Peyer's patch (tissue), 4 donors: ENCODE measurements at places on chromosomes 1 and 21.

- no peak for DNase-seq
These were observed 69.4 kb downstream of the TCP10L start for GRCh38 chr21:32515874-32516273.

- DNase-seq = no peak
These were observed 199.3 kb upstream of the JUN start for GRCh38 chr1:58983162-58983561.

DNA sequence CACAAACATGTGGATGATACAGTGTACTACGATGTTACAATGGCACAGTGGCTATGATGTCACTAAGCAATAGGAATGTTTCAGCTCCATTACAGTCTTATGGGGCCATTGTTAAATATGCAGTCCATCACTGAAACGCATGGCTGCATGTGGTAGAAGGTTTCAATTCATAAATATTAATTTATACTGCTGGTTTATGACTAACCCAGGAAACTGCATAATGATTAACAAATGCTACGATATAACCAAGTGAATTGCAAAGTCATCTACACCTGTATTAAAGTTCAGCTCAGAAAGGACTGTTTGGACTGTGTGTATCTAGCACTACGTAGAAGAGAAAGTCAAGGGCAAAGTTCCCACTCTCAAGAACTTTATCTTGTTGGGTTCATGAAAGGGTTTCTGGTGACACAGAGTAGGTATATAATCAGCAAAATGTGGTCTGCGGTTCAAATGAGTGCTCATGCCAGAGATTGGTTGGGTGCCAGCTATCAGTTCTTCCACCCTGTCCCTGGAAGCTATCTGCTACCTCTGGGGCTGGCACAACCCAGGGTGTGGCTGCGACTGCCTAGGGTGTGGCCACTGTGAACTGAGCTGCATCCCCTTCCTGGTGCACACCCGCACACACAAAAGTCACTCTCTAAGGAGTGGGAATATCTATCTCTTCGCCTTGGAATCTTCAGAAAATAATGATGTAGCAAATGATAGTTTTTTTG lies 14.8 kb downstream of the MGST3 start:
- DNase-seq = no peak

DNA sequence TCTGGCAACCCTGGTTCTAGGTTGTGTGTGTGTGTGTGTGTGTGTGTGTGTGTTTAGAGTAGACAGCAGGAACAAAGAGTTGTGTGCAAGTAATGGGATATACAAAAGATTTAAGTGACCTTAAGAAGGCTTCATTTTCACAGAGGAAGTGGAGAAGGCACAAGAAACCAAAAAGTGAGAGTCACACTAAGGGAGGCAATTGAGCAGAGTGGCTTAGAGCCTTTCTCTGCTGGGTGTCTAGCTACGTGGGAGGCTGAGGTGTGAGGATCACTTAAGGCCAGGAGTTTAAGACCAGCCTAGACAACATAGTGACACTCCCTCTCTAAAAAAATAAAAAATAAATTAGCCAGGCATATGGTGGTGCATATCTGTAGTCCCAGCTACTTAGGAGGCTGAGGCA lies 44.4 kb upstream of the HAO2 start:
- no peak for DNase-seq

DNA sequence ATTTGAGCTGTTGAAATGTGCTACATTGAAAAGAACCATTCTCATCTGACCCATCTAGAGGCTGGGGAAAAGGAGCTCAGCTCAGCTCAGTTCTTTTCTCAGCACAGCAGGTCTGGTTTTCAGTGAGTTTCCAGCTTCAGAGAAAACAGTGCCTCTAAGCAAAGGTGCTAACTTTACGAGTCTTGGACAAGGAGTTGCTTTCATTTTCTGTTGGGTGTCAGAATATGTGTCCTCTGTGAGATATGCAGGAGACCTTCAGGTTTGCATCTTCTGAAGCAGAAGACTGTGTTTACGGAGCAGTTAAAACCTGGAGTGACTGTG lies 321.3 kb upstream of the USP24 start:
- DNase-seq = no peak

GRCh38 chr1:50163680-50164079 lies 55.0 kb downstream of the ELAVL4 start:
- DNase-seq = no peak

- no peak for DNase-seq
These were observed 68.8 kb downstream of the JMJD4 start for GRCh38 chr1:227666286-227666685.

GRCh38 chr1:39105841-39106765 lies 80.0 kb downstream of the NDUFS5 start:
- no peak for DNase-seq

GRCh38 chr1:215287362-215287761 lies 204.8 kb downstream of the KCNK2 start:
- DNase-seq = no peak

DNA sequence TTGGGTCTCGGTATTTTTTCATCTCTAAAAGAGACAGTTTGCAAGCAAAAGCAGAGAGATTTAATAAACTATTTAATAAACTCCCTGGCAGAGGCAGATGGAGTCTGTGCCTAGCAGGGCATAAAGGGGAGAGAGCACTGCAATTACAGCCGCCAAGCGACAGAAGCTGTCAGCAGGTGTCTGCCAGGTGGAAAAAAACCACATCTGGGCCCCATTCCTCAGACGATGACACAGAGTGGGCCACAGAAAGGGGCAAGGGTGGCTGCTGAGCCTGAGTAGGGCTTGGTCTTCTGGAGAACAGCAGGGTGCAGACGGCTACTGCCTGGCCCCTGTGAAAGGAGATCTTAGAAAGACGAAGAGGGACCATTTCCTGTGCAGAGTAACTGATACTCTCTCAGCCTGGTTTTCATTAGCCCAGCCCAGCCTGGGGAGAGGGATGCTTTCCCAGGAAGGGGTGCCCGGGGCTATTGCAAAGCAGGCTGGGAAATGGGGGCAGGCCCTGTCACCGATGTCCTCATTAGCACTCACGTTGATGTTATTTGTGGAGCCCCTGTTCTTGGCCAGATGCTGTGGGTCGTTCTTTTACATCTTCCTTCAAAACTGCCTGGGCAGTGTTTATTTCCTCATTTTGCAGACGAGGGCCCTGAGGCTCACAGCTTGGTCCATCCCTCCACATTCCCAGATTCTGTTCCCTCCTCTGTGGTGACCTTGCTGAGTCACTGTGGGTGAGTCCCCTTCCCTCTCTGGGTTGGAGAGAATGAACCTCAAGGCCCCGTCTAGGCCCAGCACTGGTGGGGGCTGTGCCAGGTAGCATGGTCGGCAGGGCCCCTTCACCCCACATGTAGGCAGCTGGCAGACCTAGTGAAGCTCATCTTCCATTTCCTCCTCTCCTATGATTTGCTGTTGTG lies 472.7 kb downstream of the PTPRU start:
- no peak for DNase-seq

- DNase-seq = no peak
These were observed 119.0 kb downstream of the GREM2 start for GRCh38 chr1:240492832-240493440.

GRCh38 chr1:88175120-88175630 lies 508.9 kb upstream of the PKN2 start:
- DNase-seq = no peak

DNA sequence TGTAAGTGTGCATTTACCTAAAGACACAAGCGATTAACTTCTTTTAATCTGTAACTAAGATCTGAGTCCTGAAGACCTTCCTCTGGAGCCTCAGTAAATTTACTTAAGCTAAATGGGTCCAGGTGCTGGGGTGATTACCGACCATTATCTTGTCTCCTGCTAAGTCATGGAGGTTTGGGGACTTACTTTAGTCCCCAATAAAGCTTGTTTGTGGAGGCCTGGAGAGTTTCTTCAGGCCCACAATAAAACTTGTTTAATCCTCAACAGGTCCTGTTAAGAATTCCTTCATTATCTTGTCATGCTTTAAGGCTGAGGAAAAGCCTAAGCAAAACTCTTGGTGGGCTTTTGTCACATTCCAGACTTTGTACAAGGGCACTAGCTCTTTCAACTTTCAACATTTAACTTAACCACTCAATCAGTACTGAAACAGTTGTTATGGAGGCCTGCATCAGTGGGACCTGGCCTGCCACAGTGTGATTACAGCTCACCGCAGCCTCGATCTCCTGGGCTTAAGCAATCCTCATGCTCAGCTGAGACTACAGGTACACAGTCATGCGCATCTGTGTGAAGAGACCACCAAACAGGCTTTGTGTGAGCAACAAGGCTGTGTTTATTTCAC lies 84.0 kb downstream of the FMO4 start:
- DNase-seq = no peak

- DNase-seq = no peak
These were observed 6.5 kb upstream of the BARHL2 start for GRCh38 chr1:90723590-90724108.

DNA sequence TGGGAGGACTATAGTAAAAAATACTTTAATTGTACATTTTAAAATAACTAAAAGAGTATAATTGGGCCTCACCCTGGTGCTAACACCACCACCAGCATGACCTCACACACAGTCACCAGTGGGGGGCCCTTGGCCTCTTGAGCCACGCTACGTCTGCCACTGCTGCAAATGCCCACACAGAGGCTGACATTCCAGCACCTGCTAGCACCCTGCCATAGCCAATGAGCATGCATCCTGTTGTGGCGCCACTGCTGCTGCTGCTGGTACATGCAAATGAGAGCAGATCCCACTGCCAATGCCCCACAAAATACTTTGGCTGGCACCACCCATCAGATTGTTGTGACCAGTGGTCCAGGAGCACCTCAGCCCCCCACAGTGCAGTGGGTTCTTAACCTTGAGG lies 31.5 kb upstream of the TNR start:
- DNase-seq = no peak

GRCh38 chr1:34865981-34866761 lies 6.6 kb upstream of the SMIM12 start:
- peak; percentile 92 for DNase-seq

DNA sequence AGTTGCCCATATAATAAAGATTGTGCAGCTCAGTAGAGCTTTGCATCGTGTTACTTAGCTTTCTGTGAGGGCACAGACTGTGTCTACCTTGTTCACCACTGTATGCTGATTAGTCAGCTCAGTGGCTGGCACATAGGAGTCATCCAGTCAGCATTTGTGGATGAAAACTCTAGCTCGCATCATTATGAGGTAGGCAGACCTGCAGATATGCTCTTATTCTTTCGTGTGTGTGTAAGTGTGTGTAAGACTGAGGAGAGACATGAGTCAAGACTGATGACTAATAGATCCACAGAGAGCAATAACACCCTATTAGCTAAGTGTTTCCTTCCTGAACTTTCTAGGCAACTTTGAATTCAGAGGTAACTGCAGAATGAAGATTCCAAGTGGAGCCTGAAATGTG lies 17.1 kb downstream of the TTF2 start:
- no peak for DNase-seq

GRCh38 chr21:30684506-30684905 lies 34.1 kb downstream of the KRTAP21-3 start:
- DNase-seq = no peak

GRCh38 chr1:78839704-78840277 lies 166.7 kb downstream of the ADGRL4 start:
- DNase-seq = no peak

- no peak for DNase-seq
These were observed 8.8 kb upstream of the TSPEAR start for GRCh38 chr21:44720170-44720569.

DNA sequence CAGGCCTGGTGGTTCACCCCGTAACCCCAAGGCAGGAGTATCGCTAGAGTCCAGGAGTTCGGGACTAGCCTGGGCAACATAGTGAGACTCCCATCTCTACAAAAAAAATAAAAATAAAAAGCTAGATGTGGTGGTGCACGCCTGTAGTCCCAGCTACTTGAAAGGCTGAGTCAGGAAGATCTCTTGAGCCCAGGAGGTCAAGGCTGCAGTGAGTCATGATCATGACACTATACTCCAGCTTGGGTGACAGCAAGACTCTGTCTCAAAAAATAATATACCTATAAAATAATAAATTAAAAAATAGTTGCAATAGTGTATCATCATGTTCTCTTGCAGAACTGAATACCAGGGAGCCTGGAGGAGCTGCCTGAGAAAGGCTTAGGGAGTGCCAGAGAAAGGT lies 19.9 kb upstream of the TMEM39B start:
- no peak for DNase-seq

- DNase-seq = peak; percentile 86
These were observed 85.7 kb downstream of the NENF start for GRCh38 chr1:212518188-212519054.

DNA sequence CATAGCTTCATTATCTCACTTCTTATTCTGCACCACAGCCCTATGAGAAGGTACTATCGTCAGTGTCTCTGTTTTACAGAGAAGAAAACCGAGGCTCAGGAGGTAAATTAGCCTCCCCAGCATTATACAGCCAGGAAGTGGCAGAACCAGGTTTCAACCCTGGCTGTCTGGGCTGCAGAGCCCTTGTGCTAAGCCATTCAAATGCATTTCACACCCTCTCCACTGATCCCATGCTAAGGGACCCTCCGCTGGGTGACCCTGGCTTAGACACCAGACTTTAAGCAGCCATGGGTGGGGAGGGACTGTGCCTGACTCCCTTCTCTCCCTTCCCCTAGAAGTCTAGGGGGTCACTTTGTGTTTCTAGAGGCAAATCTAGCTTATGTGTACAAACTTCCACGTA lies 87.5 kb downstream of the RRAGC start:
- no peak for DNase-seq

GRCh38 chr1:51719146-51719545 lies 102.3 kb downstream of the OSBPL9 start:
- no peak for DNase-seq

GRCh38 chr1:100350787-100351094 lies 1.6 kb upstream of the CDC14A start:
- no peak for DNase-seq

- DNase-seq = no peak
These were observed 407.9 kb downstream of the VAV3 start for GRCh38 chr1:107557095-107557494.

DNA sequence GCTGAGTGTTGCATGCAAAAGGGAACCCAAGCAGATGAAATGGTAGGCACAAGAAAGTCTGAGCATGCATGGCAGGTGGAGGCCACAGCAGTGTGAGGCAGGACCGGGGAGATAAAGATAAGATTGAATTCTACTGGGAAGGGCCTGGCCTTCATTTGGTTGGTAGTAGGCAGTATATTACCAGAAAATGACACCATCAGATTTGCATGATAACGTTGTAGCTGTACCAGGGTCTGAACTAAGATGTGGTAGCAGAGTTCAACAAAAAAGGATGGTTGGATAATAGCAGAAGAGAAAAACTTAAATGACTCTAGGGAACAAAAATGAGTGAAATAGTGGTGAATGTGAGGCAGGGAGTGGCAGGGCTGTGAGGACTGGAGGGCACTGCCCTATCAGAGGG lies 75.6 kb upstream of the DNAJC6 start:
- DNase-seq = no peak
